ENCODE measurements at places on chromosomes 2 and 18.

DNA sequence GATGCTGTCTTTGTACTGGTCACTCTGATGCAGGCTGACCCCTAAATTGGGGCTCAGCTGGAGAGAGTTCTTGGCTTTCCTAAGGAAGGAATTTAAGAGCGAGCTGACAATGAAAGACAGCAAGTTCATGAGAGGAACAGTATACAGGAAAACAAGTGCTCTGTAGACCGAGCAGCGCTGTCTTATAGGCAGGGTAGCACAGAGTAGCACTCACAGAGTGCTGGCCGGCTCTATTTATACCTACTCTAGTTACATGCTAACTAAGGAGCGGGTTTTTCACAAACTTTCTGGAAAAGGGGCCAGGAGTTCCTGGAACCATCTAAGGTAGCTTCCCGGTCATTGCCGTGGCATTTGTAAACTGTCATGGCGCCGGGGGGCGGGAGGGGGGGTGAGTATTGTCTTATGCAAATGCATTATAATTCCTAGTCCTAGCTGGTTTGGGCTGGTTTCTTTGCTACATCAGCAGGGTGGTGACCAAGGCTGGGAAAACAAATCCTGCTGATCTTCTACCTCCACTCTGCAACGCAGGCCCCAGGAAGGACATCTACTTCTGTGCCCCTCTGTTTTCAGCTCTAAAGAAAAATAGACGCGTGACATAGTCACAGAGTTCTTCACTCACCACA, 31.6 kb upstream of the MAP3K20 start:
- DNase-seq = no peak

DNA sequence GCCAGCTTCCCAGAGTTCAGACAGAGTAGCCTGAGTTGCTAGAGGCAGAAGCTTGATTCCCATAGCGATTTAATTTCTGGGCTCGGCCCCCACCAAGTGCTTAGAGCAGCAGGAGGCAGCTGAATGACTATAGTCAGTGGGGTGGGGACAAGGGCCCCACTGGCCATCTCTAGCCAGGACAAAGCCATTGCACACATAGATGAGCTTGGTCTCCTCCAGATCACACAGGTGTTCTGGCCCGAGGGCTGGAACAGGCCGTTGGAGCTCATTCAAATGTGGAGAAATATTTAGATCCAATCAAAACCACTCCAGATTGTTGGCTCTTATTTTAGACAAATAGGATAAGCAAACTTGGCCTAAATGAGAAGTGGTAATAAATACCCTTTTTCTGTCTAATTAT, 287.3 kb upstream of the NCKAP5 start:
- DNase-seq = no peak

DNA sequence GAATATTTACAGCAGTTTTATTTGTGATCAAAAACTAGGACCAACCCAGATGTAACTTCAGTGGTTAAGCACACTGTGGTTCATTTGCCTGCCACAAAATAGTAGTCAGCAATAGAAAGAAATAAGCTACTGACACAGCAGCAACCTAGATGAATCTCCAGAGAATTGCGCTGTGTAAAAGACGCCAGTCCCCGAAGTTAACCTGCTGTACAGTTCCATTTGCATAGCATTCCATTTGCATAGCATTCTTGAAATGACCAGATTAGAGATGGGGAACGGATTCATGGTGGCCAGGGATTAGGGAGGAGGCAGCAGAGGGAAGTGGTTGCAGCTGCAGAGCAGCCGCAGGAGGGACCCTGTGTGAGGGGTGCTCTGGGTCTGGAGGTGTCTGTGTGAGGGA, 39.3 kb upstream of the NFATC1 start:
- DNase-seq = no peak

DNA sequence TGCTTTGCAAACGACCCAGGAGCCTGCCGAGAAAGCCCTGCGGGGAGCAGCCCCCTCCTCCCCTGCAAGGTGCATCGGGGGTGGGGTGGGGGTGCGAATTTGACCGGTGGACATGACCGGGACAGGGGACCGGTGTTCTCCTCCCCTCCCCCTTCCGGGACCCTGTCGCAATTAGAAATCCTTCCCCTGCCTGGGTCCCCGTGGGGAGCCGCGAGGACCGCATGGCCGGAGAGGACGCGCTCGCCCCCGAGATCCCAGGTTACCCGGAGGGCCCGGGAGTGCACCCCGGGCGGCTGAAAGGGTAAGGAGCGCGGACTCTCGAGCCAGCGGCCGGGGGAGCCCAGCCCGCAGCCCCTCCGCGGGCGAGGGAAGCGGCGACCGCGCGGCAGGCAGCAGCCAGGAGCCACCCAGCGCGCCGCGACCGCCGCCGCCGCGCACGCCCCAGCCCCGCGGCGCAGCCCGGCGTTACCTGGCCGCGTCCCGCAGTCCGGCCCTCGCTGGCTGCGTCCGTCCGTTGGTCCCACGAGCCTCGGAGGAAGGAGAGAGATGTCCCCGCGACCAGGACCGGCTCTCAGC, 482 bp downstream of the DLGAP1 start:
- no peak for DNase-seq

GRCh38 chr18:77944533-77944932, 694.9 kb downstream of the GALR1 start:
- no peak for DNase-seq

DNA sequence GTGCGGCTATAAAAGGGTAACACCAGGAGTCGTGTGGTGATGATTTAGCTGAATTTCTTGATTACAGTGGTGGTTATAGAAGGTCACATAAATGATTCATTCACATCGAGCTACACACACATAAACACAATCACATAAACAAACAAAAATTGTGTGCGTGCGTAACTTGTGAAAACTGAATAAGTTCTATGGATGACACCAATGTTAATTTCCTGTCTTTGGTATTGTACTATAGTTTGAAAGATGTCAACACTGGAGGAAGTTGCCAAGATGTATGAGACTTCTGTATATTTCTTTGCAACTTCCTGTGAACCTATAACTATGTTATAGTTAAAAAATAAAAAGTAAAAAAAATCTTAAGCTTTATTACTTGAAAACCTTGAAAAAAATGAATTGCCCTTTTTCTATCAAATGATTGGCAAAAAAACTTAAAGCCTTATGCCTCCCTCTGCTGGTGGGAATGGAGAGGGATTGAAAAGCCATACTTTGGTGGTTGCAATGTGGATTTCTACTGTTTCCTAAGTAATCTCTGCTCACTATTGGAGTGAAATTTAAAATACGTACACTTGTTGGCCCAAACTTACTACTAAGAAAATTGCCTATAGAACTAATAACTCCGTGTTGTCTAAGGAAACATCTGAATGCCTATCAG, 227.7 kb downstream of the RPIA start:
- DNase-seq = no peak

GRCh38 chr2:99152199-99152895, 2.4 kb downstream of the TSGA10 start:
- DNase-seq = no peak

DNA sequence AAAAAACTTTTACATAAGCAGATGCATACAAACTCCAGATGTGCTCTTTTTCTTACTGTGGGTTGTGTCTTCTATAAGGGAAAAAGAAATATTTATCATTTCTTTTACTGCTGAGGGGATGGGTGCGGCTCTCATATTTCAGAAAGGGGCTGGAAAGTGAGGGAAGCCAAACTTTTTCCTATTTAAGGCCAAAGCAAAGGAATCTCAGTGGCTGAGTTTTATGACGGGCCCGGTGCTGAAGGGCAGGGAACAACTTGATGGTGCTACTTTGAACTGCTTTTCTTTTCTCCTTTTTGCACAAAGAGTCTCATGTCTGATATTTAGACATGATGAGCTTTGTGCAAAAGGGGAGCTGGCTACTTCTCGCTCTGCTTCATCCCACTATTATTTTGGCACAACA, at the start of gene COL3A1:
COL3A1 (plus strand) TSS at position 210 of the 400 bp plus-strand sequence; CDS start at position 327, 117 bp downstream.
- no peak for DNase-seq

DNA sequence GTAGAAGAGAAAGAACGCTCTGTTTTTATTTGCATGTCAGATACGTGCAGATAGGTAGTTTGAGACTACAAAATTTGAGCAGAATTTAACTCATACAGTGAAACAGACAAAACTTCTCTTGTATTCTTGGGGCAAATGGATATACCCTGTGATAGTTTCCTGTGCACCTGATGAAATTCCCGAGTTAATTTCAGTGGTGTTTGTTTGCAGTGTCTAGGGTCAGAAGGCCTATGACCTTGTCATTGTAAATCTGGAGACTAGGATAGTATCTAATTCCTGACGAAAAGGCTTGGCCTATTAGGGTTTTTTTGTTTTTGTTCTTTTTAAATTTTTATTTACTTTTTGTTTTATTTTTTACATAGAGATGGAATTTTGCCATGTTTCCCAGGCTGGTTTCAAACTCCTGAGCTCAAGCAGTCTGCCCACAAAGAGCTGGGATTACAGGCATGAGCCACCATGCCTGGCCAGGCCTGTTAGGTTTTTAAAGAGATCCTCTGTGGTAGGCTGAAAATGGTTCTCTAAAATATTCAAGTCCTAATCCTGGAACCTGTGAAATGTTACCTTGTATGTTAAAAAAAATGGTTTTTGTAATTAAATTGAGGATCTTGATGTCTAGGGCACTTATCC, 17.6 kb downstream of the LCLAT1 start:
- no peak for DNase-seq

DNA sequence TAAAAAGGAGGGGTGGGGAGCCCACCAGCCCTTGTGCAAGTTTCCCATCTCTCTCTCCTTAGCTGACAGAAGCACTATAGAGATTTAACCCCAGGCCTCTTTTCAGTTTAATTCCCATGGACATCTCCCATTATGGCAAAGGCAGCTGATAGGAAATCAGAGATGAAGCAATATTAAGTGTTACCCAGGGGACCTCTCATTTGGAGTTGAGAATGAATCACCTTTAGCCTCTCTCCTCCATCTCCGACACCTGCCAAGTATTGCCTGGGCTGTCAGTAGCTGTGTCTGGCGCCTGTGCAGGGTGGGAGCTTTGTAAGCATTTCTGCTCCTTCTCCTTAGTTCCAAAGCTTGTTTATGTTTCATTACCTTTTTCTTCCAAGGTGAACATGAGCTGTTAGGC, 109.0 kb downstream of the AQP4 start:
- DNase-seq = no peak

GRCh38 chr18:10401521-10401920, 52.9 kb upstream of the APCDD1 start:
- DNase-seq = no peak

DNA sequence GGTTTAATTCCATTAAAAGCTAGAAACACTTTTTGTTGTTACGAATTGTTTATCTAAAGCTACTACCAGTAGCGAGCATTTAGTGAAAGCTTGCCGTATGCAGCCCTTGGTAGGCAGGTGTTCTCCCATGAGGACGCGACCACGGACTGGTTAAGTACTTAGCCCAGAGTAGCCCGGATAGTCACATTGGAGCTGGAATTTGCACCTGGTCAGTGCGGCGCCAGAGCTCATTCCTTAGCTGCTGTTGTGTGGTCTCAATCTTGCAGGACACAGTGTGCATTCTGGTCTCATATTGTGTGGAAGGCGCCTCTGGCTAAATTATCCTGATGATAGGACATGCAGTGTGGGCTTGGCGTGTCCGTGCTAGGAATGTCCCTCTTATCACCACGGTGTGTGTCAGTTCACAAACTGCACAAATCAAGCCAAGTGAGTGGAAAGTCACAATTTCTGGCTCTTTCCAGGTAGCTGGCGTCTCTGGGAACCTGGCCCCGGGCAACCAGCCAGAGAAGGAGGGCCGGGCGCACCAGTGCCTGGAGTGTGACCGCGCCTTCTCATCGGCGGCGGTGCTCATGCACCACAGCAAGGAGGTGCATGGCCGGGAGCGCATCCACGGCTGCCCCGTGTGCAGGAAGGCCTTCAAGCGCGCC, 133.3 kb downstream of the ZNF236 start:
- no peak for DNase-seq

DNA sequence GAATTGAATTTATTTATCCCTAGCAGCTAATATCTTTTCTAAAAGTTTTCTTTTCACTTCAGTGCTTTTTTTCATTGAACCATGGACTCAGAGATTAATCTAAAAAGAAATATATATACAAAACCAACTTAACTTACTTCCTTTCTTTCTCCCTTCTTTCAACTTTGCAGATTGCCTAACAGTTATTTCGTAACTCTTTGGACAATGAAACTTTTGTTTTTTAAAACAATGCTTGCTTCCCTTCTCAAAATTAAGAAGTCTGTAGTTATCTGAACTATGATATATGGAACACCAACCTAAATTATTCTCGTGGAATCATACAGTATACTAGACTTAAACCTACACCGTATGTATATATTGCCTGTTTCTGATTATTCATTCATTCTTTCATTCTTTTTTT, 62.9 kb downstream of the MIB1 start:
- no peak for DNase-seq

GRCh38 chr18:73752965-73753364, 394.7 kb downstream of the FBXO15 start:
- no peak for DNase-seq

- DNase-seq = no peak
Measured at GRCh38 chr2:226794751-226795171, 4.9 kb downstream of the IRS1 start.

- DNase-seq = no peak
Measured at GRCh38 chr2:161415987-161416707, at the start of gene TBR1. TSS of gene TBR1 (plus strand) at chr2:161416297. CDS start at chr2:161416411, 114 bp downstream.

DNA sequence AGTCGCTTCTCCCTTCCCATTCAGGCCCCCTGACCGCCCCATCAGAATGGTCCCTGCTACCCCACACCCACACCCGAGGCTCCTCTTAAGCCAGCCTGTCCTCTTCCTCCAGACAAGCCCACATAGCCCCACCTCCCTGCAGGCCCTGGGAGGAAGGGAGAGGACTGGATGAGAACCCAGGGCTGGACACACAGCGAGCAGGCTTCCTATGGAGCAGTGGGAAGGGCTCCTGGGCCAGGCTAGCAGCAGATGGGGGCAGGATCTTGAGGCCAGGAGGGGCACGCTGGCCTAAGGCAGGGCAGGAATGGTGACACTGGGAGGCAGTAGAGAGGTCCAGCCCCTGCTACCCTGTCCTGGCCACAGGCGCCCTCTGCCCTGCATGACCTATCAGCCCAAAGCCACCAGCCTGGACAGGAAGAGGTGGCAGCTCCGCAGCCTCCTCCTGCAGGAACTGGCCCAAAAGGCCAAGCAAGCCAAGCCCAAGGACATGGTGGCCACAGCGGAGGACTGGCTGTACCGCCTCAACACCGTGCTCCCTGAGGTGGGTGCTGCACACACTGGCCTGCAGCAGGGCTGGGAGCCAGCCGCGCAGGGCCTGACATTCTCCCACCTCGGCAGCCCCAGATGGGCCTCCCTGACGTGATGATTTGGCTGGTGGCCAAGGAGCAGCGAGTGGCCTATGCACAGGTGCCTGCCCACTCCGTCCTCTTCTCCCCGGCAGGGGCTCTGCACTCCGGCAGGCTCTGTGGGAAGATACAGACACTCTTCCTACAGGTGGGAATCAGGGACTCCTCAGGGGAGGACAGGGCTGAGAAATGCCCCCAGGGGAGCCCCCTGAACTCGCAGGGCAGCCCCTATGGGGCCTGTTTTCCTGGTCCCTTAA, 43.3 kb downstream of the FER1L5 start:
- no peak for DNase-seq
